ENCODE measurements at places on chromosomes 3 and 15.

- no peak for DNase-seq
Observed at GRCh38 chr3:126573492-126574117, 14.9 kb upstream of the C3orf22 start.

DNA sequence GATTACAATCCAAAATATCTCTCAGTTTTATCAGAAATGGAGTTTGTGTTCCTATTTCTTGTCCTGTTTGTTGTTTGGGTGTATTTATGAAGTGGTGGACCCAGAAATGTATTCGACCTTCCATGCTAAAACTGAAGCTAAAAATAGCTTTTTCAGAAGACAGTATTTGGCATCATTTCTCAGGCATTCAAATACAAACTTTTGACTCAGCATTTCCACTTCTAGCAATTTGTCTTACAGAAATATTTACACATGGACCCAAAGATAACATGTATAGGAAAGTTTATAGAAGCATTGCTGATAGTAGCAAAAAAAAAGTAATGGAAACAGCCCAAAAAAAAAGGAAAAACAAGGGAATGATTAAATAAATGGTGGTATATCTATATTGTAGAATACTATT is 156.3 kb downstream of the HCN4 start:
- no peak for DNase-seq

DNA sequence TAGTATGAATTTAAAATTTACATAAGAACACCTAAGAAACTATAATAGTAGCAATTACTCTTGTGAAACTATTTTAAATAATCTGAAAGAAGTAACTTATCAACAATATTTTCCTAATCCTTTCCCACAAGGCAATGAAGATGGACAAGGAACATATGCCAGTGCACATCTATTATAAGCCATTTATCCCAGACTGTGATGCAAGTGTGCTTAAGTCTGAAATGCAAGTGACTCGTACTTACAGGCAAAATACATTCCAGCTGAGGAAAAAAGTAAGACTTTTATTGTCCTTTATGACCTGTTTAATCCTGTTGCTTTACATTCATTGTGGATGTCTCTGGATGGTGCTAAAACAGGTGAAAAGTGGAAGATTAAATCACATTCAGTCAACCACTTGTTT is 709.4 kb downstream of the ZNF385D start:
- DNase-seq, result peak; percentile 68

DNA sequence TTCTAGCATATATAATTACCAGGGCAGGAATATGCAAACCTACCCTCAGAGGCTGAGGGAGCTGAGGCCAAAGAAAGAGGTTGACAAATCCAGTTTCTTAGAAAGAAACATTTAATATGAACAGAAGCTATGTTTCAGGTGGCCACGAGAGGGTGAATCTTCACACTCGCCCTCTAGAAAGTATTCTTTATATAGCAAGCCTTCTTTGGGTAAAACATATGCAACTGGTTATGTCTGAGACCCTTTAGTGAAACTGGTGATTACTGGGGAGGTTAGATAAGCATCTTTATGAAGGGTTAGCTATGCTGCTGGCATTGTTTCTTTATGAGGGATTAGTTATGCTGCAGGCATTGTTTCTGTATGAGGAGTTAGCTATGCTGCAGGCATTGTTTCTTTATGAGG is 50.7 kb upstream of the GOLGA6L2 start:
- no peak for DNase-seq

DNA sequence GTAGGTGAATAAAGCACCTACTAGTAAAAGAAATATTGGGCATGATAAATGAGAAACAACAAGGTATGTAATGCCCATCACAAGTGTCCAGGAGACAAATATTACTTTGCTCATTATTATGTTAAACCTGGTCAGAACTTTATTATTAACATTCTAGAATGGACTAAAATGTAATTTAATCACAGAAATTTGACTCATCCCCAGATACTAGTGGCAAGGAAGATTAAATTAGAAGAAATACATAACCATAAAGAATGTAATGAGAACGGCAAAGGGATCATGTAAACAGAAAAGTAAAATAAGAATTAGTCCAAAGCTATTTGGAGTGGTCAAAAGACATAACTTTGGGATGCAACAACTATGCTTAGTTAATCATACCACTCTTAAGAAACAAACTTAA is 71.2 kb upstream of the STAC start:
- no peak for DNase-seq

GRCh38 chr3:128971421-128972100 is 22.3 kb downstream of the CFAP92 start:
- peak; percentile 35 for DNase-seq

DNA sequence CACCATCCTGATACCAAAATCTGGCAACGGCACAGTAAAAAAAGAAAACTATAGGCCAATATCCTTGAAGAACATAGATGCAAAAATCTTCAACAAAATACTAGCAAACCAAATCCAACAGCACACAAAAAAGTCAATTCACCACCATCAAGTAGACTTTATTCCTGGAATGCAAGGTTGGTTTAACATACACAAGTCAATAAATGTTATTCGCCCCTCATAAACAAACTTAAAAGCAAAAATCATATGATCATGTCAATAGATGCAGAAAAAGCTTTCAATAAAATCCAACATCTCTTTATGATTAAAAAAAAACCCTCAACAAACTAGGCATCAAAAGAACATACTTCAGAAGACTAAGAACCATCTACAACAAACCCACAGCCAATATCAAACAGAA is 252.9 kb downstream of the UACA start:
- no peak for DNase-seq

DNA sequence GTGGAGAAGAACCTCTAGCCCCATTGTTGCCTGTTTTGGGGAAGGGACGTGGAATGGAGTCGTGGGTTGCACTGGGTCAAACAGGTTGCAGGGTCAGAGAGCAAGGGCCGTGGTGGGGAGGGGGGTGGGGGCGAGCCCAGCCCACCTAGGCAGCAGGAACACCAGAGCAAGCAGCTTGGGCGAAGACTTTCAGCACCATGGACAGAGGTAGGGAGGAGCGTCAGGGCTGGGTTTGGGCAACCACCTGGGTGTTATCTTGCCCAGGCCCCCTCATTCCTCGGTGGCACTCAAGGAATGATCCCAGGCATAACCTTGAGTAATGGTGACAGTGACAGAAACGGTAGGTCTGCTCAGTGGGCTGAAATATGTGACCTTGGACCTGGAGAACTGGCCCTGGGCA is 45.9 kb upstream of the TMEM115 start:
- no peak for DNase-seq

DNA sequence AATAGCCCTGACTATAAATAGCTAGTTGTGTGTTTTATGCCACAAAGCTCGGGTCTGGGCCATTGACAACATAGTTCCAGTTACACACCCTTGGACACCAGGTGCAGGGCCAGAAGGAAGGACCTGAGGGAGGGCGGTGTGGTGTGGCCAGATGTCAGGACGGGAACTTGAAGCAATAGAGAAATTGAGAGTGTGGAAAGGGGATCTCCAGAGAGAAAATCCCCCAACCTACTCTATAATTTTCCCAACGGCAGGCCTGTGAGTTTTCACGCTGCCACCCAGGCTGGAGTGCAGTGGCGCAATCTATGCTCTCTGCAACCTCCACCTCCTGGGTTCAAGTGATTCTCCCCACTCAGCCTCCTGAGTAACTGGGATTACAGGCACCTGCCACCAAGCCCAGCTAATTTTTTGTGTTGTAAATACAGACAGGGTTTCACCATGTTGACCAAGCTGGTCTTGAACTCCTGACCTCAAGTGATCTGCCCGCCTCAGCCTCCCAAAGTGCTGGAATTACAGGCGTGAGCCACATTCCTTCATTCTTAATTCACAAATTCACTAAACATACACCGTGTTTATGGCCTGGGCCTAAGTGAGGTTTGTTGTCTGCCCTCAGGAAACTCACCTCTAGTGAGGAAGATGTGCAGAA is 70.8 kb upstream of the KLF13 start:
- no peak for DNase-seq

- no peak for DNase-seq
Observed at GRCh38 chr3:119726909-119727308, 24.1 kb downstream of the CFAP91 start.

- no peak for DNase-seq
Observed at GRCh38 chr15:25693321-25694238, 169.5 kb downstream of the ATP10A start.

GRCh38 chr3:104628185-104628789 is 738.4 kb upstream of the ALCAM start:
- peak; percentile 74 for DNase-seq

GRCh38 chr3:152564459-152564858 is 270.5 kb upstream of the P2RY1 start:
- DNase-seq, result no peak

DNA sequence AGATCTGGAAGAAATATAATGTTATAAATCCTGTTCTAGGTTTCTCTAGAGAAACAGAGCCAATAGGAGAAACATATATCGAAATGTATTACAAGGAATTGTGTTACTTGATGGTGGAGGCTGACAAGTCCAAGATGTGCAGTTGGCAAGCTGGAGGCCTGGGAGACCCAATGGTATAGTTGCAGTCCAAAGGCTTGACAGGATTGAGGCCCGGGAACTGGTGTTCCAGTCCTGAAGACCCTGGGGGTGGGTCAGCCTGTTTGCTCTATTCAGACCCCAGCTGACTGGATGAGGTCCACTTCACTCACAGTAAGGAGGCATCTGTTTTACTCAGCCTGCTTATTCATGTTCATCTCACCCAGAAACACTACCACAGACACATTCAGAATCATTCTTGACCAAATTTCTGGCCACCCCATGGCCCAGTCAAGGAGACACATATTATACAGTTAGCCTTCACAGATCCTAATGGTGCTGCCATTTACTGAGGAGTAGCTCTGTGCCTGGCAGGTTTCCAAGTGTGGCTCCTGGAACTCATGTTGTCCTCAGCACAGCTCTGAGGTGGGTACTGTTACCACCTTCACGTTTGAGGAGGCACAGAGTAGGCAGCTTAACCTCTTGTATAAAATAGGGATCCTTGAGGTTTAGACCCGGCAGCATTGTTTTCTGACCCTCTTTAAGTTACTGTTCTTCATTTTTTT is 3.7 kb downstream of the TRAK1 start:
- DNase-seq, result no peak

GRCh38 chr3:16102905-16103364 is 71.5 kb upstream of the GALNT15 start:
- peak; percentile 98 for DNase-seq

- peak; percentile 80 for DNase-seq
Observed at GRCh38 chr15:63041974-63042876, at the start of gene TPM1. TPM1 (plus strand) TSS chr15:63042747; CDS start chr15:63042830, 83 bp downstream.

- peak; percentile 9 for DNase-seq
Observed at GRCh38 chr3:195425849-195426248, 17.0 kb downstream of the ACAP2 start.

- DNase-seq, result no peak
Observed at GRCh38 chr15:26134152-26134551, 271.0 kb upstream of the ATP10A start.

DNA sequence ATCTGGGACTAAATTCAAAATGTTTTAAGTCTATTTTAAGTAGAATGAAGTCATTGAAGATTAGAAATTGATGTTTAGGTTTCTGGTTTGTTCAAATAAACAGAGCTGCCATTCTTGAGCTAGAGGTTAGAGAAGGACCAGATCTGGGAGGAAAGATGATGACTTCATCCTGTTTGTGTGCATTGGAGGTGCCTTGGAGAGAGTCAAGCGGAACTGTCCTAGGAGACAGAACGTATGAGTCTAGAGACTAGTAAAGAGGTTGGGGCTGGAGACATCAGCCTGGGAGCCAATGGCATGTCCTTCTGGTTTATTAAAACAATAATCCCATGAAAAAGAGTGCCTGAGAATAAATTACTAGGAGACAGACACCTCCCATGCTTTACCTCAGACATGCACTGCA is 303.4 kb downstream of the KBTBD8 start:
- DNase-seq, result no peak

DNA sequence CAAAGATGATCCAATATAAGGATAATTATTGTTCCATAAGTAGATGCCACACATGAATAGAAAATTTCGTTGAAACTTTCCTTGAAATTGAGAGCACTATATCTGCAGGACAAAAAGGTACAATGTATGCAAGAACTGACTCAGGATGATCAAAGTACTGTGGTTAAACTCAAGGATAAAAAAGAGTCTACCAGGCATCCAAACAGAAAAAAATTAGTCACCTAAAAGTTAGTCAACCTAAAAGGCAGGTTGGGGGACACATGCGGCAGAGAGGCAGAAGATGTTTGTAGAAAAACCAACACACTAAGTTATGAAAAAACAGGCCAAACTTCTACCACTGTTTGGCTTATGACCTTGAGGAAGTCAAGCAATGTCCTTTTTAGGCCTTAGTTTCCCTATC is 68.7 kb downstream of the GSK3B start:
- DNase-seq, result peak; percentile 31

DNA sequence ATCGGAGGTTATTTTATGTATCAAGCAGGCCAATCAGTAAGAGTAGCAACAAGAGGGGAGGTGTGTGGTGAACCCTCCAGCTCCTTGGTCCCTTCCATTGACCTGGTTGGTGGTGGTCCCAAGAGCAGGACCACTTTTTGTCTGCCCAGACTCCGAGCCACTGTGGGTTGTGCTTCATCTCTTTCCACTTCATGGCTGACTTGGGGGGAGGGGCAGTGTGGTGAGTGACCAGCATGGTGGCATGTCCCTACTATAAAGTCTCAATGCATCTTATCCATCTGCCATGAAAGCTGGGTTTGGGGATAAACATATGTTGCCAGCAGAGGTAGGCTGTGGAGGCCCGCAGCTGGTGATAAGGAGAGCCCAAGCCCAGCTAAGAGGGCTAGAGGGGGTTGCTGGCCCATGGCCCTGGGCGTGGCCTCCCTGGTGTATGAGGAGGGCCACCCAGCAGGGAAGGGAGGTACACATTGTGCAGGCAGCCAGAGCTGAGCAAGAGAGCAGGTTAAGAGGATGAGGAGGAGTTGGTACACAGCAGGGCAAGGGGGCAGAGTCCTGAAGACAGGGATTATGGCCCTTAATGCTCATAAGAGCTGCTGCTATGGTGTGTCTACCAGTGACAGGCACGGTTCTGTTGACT is 7.0 kb downstream of the AEN start:
- DNase-seq, result no peak

- DNase-seq, result no peak
Observed at GRCh38 chr15:88249220-88249619, 7.3 kb downstream of the NTRK3 start.

GRCh38 chr15:57683481-57683880 is 23.0 kb upstream of the POLR2M start:
- no peak for DNase-seq

GRCh38 chr3:106160396-106160795 is 291.6 kb upstream of the CBLB start:
- DNase-seq, result peak; percentile 64

GRCh38 chr3:3603351-3603750 is 195.9 kb upstream of the LRRN1 start:
- DNase-seq, result no peak

GRCh38 chr15:99958426-99959097 is 225.3 kb upstream of the LYSMD4 start:
- DNase-seq, result no peak

GRCh38 chr3:180267202-180267843 is 230.6 kb upstream of the PEX5L start:
- DNase-seq, result no peak

GRCh38 chr15:55282284-55282833 is 7.3 kb downstream of the RAB27A start:
- DNase-seq, result peak; percentile 92
